Regular cardiac myocyte (primary cell): ENCODE measurements at places on chromosomes 2 and 18. TPM values are rescaled to one million over a fixed set of nuclear protein-coding genes. Genes with fewer than 3 reads are reported as not detected.

CHRNG gene
- total RNA-seq: not detected in 2 replicates

NCKAP5 gene
- total RNA-seq: 5.0 and 9.9 TPM in 2 replicates

ERICH2 gene
- total RNA-seq: not detected in 2 replicates

BCL2 gene
- total RNA-seq: 1.5 and 3.1 TPM in 2 replicates

CAPN14 gene
- total RNA-seq: under 0.01 and 0.28 TPM in 2 replicates

CIB4 gene
- total RNA-seq: not detected in 2 replicates

PLCD4 gene
- total RNA-seq: 2.3 and 3.1 TPM in 2 replicates

LRATD1 gene
- total RNA-seq: under 0.01 TPM in 2 replicates

USP37 gene
- 13.4 and 18.9 TPM in 2 replicates for total RNA-seq

SERPINB10 gene
- not detected in 2 replicates for total RNA-seq

KCNG2 gene
- total RNA-seq: 0.19 and 1.1 TPM in 2 replicates
